ENCODE measurements at places on chromosomes 1 and 21.

DNA sequence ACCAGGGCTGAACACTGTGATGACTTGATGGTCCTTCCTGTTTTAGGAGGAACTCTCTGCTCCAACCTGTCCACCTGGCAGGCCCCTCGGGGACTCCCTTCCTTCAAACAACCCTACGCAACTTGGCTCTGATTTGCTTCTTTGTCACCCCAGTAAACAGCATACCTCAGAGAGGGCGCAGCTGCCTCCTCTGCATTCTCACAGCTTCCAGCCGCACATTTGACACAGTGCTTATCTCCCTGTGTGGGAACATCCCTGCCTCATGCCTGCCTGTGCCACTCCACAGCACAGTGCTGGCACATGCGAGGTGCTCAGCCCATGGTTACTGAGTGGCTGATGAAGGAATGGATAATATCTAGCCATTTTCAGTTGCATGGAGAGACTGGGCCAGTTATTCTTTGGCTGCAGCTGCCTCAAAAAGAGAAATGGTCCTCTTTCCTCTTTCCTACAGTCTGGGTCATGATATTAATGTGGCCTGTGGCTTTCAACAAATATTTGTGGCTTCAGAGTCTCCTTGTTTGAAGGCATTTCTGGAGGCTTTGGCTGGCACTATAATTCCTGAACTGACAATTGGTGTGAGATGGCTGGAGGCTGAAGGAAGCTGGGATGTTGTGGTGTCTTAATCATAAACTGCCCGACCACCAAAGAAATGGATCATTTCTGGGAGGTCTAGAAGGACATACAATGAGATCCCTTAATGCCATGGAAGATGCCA is 77.9 kb downstream of the TENT5C start:
- DNase-seq = no peak

DNA sequence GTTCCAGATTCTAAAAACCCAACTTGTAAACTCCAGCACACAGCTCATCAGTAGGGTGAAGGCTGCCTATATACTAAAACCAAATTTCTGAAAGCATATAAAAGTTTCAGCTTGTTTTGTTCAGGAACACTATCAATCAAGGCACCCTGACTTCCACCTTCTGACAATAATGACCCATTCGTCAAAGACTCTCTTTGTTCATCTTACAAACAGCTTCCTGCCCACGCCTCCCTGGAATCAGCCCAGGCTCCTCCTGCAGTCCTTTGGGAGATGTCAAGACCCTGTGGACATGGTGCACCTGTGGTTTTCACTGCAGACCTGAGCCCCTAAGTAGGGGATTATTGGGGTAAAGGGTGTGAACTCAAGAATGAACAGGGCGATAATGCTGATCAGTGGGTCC is 178.9 kb upstream of the CAMK1G start:
- no peak for DNase-seq

GRCh38 chr21:42235593-42235992 is 16.7 kb downstream of the ABCG1 start:
- no peak for DNase-seq

GRCh38 chr1:4939266-4939665 is 284.9 kb downstream of the AJAP1 start:
- DNase-seq = no peak

- DNase-seq = no peak
These were observed 73.5 kb downstream of the PUM1 start for GRCh38 chr1:30991862-30992606.

- DNase-seq = no peak
These were observed 146.1 kb upstream of the ADGRL2 start for GRCh38 chr1:81654657-81655056.

- peak; percentile 48 for DNase-seq
These were observed 438 bp downstream of the MRPS6 start for GRCh38 chr21:34073749-34074282.

DNA sequence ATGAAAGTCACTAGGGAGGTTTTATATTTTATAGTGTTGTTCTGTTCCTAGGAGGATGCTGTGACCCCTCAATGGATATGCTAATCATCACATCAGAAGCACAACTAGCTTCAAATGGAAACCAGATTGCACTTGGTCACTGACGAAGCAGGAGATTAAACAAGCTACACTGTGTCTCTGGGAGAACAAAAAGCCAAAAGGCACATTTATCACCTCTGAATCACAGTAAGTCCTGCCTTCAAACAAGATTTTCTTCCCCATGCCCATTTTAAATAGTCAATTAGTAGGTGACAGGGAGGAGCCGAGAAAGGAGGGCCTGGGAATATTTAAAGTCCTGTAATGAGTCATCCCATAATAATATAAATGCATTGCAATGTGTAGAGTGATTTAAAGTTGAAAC is 38.1 kb downstream of the RGS2 start:
- DNase-seq = no peak

GRCh38 chr1:143643148-143643885 is 328.5 kb downstream of the FAM72C start:
- no peak for DNase-seq

DNA sequence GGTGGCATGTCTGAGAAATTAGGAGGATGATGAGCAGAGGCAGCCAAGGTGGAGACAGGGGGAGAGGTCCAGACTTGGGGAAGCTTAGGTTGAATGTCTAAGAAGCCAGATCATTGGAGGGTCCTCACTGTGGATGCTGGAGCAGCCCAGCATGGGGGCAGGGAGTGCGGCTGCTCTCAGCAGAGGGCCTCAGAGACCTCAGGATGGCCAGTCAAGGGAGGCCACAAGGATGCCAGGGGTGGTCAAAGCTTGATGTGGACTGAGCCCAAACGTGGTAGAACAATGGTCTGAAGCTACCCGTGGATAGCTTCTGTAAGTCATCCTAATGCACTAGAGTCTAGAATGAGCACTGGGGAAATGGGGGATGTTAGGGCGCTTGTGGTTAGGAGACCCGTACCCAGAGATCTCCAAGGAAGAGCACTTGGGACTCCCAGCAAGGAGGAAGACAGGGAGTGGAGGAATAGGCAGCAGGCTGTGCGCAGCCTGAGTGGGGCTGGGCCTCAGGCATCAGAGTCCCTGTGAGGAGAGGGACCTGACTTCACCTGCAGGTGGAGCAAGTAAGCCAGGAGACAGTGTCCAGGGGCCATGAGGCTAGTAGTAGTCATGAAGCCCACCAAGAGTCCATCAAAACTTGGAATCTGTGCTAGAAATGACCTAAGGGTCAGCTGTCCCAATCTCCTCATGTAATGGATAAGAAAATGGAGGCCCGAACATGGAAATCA is 4.3 kb upstream of the S100A9 start:
- DNase-seq = peak; percentile 78

DNA sequence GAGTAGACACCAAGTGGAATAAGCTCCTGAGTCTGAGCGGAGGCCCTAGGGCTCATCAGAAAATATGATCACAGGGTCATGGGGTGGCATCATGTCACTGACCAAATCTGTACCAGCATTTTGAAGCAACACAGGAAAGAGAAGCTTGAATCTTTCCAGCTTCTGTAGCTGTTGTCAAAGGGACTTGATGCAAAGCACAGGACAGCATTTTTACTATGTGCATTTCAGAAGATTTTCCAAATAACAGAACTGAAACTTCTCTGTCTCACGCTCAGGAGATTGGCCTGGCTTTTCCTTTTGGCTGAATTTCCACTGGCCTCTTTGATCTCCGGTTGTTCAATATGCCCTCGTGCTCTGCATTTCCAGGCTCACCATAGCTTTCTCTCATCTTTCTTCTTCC is 127.2 kb upstream of the ATP1B1 start:
- DNase-seq = no peak

- no peak for DNase-seq
These were observed 38.8 kb downstream of the ERG start for GRCh38 chr21:38459490-38459889.

- peak; percentile 100 for DNase-seq
These were observed at the start of gene FALEC for GRCh38 chr1:150515328-150516049. Gene FALEC (plus strand): TSS chr1:150515752.

DNA sequence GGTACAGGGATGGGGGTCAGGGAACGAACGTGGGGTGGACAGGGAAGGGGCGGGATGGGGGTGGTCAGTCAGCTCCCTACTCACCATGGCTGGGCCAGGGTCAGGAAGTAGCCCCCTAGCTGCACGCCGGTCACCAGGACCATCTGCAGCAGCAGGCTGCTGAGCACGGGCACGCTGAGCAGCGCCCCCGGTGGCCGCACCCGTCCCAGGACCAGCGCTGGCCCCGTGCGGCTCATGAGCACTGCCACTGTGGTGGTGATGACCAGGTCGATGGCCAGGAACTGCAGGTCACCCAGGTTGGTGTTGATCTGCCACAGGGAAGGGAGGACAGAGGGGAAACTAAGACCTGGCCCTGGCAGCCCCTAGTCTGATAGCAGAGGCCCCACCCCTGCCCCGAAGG is 6.5 kb upstream of the MFAP2 start:
- DNase-seq = peak; percentile 96

GRCh38 chr1:243482141-243483022 is 226.5 kb downstream of the SDCCAG8 start:
- DNase-seq = no peak

DNA sequence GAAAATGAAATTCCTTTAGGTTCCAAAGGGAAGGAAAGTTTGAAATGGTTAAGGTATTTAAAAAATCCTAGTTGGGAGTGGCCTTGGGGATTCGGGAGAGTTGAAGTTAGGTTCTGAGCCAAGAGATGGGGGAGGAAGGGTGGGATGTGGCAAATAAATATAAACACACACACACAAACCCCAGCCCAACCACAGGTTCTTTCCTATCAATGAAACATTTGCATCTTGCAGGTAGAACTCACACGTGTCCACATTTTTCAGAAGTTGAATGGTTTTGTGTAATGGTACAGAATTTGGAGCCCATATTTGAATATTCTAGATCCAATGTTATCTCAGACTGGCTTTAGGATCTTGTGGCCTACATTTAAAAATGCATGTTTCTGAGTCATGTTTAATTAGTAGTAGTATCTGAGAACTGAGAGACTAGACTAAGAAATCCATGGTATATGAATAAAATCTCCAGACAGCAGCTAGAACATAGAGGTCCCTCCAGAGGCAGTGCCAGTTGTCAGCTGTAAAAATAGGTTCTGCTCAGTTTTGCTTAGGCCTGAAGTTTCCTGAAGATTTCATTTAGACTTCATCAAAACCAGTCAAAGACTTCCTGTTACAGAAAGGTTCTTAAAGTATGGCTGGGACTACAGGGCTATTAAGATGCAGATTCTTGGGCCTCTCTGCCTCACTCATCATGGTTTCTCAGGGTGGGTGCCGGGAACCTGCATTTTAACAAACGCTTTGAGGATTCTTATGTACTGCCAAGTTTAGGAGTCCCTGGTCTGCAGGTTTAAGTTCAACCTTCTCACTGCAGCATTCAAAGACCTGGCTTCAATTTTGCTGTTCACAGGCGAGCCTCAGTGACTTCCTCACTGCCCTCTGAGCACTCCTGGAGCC is 21.3 kb downstream of the RUNX1 start:
- DNase-seq = no peak

DNA sequence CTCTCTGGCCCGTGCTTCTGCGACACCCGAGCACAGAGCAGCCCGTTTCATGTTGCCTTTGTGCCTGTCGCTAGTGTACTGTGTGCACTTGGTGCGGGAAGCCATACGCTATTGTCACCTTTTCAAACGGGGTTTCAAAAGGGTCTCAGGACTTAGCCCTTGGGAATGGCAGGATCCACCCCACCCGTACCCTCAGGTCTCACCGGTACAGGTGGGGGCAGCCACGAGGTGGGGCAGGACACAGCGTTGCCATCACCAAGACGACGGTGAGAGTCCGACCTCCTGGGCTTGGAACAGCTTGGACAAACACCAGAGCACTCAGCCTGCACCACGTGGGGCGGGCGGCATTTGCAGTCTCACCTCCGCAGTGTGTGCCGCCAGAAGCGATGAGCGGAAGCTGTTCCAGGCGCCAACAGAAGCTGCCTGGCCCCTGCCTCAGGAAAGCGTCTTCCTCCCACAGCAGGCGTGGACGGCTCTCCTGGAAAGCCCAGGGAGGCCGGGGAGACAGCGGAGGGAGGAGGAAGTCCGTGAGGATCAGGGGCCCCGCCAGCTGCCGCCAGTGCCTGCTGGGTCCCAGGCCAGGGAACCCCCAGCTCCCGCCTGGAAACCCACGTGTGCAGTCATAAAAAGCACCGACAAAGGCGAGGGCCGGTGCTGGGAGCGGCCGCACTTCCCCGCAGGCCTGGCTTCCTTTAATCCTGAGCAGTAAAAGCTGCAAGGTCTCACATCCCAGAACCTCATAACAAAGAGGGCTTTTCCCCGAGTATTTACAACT is 131.3 kb upstream of the ARHGEF16 start:
- no peak for DNase-seq

DNA sequence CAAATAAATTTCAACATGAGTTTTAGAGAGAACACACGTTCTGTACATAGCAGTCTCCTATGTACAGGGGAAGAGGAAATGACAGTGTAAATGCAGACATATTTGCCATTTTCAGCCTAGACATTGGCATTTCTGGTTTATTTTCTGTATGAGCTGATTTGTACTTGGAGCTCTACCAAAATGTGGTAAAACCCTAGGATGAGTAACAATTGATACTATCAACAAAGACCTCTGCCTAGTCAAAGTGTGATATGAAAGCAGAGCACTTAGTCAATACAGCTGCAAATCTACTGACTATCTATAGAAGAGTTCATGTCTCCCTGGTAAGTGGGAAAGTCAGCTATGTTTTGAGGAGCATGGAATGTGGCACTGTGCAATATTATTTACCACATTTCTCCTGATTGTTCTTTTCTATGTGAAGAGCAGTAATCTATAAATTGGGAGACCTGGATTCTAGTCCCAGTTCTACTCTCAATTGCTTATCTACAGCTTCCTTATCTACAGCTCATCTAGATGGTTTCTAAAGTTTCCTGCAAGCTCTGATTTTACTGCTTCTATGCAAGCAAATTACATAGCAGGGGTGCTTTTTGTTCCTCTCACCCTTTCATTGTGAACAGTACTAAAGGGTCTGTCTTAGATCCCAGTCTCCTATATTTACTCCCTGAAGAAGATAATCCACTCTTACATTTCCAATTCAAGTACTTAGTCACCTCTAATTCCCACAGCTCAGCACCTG is 334.2 kb downstream of the NTNG1 start:
- no peak for DNase-seq

DNA sequence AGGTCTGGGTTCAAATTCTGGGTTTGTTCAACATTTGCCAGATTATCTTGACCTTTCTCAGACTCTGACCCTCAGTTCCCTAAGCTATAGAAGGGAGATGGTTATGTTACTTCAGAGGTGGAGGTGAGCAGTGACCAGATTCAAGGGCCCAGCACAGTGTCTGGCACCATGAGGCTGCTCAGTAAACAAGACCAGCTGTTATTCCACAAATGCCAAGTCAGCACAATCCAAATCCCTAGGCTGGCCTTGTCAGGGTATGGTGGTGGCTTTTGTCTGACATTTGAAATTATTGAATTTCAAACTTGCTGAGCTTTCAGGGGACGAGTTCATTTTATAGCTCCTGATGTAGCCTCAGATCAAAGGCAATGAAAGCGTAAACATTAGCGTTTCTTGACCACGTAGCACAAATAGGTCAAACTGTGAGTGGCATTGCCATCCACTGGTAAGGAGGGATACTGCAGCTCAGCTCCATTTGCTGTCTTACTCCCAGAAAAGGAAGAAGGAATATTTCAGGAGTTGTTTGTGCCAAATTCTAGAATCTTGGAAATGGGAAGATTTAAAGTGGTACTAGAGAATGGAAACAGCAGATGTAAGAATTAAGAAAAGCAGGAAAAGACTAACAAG is 94.3 kb upstream of the EDN2 start:
- peak; percentile 60 for DNase-seq

Data from iPS-NIHi11 (cell line).